ENCODE measurements at places on chromosomes 2 and 18.

- peak; percentile 36 for DNase-seq
Observed at GRCh38 chr2:121175326-121175725, 109.7 kb downstream of the TFCP2L1 start.

- DNase-seq = no peak
Observed at GRCh38 chr2:9260464-9260918, 53.9 kb downstream of the ASAP2 start.

DNA sequence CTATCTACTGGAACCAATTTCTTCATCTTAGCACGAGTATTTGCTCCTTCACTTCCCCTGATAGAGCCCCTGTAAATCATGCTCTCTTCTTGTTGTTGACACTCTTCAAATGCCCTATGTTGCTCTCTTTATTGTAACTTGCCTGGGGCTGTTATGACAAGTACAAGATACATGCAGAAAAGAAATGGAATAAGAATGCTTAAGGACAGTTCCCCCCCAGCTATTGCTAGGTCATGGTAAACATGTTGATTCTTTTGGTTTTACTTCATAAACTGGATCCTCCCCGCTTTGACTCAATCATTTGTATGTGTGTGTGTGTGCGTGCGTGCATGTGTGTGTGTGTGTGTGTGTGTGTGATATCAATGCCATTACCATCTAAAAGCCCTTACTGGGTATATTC is 368.5 kb upstream of the CNTNAP5 start:
- DNase-seq = no peak

DNA sequence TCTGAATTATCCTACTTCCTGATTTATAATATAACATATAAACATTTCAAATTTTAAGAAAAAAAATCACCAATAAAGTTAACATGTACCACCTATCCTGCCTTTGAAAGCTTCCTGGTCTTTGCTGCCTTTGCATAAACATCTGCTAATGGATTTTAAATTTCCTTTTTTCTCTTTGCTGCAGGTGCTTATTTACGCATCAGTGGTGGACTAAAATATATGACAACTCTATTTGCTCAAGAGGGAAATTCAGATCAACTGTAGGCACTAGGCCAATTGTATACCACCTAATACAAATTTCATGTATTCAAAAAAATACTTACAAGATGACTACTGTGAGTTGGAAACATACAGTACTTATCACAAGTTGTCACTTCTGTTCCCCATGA is 57.2 kb downstream of the RAD51AP2 start:
- DNase-seq = no peak

- DNase-seq = no peak
Observed at GRCh38 chr18:75483662-75484061, 56.2 kb upstream of the SMIM21 start.

DNA sequence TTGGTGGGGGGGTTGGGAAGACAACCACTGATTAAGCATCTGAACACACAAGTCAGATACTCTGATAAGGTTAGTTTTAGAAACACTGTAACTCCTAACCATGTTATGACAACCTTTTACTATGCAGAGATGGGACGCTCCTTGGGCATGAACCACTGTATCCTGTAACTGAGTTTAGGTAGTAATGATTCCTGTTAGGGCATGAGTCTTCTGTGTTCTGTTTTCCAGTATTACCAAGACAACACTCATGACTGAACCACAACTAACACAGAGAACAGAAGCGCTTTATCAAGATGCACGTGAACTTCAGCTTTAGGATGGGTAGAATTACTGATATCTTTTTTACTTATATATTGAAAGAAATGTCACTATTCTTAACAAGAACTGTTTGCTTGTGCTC is 14.1 kb upstream of the CREB1 start:
- no peak for DNase-seq

DNA sequence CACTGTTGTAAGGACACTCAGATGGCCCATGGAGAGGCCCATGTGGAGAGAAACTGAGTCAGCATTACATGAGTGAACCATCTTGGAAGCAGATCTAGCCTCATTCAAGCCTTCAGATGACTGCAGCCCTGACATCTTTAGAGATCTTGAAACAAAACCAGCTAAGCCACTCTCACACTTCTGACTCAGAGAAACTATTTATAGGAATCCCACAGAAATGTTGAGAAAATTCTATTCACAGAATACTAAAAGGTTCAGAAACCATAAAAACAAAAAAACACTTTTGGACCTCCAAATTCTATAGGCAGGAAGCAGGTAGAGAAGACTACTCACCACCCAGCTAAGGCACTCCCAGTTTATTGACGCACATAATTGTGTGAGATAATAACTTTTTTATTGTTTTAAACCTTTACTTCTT is 8.7 kb downstream of the TMEM169 start:
- DNase-seq = no peak

DNA sequence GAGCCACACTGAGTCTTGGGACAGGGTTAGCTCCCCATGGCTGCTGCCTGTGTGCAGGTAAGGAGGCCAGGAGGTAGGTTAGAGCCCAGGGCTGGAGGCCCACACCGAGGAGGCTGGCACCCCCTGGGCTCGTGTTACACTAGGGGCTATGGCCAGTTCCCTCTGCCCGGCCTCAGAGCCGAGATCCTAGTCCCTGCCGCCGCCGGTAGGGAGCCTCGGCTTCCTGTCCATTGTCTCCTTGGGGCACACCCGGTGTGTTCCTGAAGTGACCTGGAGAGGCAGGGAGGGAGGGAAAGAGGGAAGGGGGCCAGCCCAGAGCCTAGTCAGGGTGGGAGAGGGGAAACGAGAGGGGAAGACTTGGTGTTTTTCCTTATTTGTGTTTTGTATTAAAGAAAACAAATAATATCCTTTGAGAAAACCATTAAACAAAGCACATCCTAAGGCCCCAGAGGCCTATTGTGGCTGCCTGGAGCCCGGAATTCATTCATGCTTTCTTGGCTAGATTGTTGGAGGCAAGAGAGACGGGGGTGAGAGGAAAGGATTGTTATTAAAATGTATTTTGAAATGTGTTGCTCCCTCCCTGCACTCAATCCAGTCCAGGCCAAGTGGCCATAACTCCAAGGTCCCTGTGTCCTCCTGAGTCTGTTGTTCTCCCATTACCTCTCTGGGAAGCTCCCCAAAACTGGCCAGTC is 170.7 kb downstream of the CTIF start:
- no peak for DNase-seq

DNA sequence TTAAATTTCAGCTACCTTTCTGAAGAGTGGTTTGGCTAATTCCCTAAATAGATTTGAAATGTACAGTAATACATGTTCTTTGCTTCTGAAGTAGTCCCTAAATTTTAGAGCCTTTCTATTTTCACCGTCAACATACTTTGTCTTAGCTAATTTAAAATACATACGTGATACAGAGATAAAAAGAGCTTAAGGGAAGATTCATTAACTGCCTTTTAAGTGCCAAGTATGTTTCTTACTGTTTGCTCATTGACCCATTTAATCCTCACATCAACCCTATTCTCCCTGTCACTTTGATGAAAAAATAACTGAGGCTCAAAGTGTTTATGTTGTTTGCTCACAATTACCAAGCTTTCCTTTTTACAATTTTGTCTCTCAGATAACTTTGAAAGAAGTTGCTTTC is 118.6 kb upstream of the CDH7 start:
- DNase-seq = no peak

DNA sequence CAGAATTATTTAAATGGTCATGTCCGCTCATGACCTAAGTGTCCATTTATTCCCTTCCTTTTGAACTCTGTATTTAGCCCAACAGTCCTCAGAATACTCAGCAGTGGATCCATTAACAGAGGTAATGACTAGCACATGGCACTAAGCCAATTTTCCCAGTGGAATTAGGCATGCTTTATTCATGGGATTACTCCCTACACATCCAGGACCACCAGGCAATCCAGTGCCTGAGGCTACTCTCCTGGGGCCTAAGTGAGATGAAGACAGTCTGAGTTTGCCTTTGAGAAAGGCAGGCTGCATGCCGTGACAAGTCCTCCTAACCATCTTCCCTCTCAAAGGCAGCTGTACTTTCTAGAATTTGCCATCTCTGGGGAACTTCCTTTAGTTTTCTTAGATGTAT is 128.6 kb downstream of the SPOPL start:
- no peak for DNase-seq

DNA sequence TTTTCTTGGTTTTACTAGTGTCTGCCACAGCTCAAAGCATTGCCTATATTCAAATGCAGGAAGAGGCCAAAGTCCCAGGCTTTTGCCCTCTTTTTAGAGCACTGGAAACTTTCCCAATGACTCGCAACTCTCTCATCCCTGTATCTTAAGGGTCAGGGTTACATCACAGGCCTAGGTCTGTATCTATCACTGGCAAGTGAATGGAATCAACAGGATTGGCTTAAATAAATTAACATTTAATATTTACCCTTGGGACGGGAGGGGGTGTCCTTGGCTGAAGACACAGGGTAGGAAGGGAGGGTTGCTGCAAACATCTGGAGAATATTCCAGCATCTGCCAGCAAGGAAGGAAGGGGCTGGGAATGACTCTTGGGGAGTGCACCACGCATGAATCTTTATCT is 242.6 kb downstream of the SLC4A3 start:
- no peak for DNase-seq

DNA sequence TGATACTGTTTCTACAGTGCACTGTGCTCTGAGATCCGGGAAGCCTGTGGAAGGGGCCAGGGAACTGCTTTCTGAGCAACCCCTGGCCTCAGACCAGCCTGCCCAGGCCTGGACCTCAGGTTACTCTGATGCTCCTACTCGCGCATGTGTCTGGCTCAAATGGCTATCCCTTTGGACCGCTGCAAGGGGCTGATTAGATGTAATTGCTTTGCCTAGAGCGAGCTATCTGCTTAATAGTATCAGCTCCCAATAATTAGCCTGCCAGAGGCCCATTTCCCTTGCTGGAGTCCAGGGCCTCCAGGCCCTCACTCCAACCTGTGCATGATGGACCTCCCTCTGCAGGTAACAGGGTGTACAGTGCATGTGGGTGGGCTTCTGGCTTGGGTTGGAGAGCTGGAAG is 7.2 kb upstream of the KCNK3 start:
- DNase-seq = no peak

DNA sequence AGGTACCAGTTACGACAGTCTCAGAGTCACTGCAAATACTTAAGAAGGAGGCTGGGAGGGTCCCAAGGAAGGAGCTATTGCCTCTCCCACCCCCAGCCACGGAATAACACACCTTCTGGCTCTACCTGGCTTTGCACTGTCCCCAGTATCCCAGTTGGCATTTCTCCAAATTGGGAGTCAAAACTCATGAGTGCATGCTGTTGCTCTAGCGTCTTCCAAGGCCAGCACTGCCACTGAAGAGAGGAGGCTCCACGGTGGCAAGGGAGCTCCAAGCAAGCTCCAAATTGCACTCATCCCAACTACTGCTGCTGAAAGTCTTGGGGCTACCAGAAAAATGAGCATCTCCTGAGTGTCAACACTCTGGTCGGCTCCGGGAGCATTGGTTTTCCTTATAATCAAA is 1.6 kb downstream of the SCTR start:
- DNase-seq = no peak

GRCh38 chr2:241769819-241770184 is 6.8 kb upstream of the GAL3ST2 start:
- DNase-seq = no peak

DNA sequence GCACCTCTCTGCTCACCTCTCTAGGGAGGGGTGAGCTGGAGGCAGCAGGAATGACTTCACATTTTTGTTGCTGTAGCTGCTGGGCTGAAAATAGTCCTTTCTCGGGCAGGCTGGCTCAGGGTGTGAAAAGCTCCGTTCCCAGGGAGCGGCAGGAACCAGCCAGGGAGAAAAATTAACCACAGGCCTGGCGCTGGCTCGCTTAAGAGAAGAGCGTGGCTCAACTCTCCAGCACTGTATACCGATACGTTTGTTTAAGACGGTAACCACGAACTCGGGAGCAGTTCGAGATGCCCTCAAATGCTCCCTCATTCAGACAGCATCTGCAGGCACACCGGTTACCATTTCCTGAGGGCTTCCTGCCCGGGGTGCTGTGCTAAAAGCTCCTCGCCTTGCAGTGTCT is 129.6 kb downstream of the CELF4 start:
- no peak for DNase-seq
